ENCODE measurements at places on chromosomes 1 and 21. TPM values are rescaled to one million over a fixed set of nuclear protein-coding genes. Genes with fewer than 3 reads are reported as not detected.

Gene NBPF12
- 22.3 TPM for total RNA-seq

Gene KCNJ10
- not detected for total RNA-seq

Gene PLD5
- 0.32 TPM for total RNA-seq

Gene HES2
- 3.6 TPM for total RNA-seq
